Neural crest cell (in vitro differentiated cells): ENCODE measurements at places on chromosomes 16 and 17.

- DNase-seq: peak; percentile 44
Measured at GRCh38 chr17:29617481-29618271, 5.0 kb downstream of the CORO6 start.

DNA sequence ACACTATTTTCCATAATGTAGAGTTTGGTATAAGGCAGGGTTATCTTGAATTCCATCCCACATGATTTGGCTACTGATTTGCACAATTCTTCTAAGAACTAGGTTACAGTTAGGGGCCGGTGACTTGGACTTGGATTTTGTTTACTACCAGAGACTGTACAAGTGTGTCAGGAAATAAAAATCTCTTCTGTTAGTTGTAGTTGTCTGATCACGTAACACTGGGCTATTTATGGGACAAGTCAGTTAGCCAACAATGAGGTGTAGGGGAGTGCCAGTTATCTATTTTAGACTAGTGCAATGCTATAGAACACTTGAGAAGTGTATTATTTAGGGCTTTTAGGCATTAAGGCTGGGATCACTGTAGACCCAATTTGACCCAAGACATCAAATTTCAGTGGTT lies 39.7 kb upstream of the GHDC start:
- DNase-seq: no peak

- no peak for DNase-seq
Measured at GRCh38 chr16:78386557-78387324, 287.3 kb downstream of the WWOX start.

GRCh38 chr16:74942977-74943918 lies 41.7 kb downstream of the WDR59 start:
- no peak for DNase-seq

GRCh38 chr17:63950940-63951907 lies 19.1 kb upstream of the CD79B start:
- DNase-seq: no peak

- DNase-seq: peak; percentile 30
Measured at GRCh38 chr17:61179380-61179806, 220.2 kb upstream of the TBX2 start.

DNA sequence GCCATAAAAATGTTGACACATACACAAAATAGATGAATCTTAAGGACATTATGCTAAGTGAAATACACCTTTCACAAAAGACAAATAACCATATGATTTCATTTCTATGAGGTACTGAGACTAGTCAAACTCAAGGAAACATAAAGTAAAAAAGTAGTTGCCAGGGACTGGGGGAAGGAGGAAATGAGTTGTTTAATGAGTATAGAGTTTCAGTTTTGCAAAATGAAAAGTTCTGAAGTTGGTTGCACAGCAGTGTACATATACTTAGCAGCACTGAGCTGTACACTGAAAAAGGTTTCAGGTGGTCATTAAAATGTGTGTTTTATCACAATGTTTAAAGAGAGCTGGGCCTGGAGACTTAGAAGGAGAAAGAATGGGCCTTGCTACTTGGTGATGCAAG lies 4.7 kb upstream of the SLC13A2 start:
- no peak for DNase-seq

GRCh38 chr17:60318326-60318725 lies 73.6 kb downstream of the USP32 start:
- no peak for DNase-seq

- DNase-seq: no peak
Measured at GRCh38 chr16:28522792-28523191, 16.0 kb downstream of the NUPR1 start.

GRCh38 chr16:85296859-85297660 lies 184.8 kb upstream of the CIBAR2 start:
- DNase-seq: peak; percentile 57

DNA sequence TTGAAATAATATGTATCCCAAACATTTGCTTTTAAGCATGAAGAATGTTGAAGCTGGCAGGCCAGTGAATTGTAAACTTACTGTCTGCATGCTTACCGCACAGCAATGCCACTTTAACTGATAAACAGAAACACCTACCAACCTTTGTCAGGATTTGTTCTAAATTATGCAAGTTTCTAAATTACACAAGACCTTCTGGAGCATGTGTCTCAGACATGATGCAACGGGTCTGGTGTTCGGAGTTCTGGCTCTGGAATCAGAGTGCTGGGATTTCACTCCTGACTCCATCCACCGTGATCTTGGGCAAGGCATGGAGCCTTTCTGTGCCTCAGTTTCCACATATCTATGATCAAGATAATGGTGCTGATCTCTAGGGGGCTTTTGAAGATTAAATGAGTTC lies 111.2 kb downstream of the CCT6B start:
- DNase-seq: no peak

GRCh38 chr16:72974142-72974769 lies 73.7 kb downstream of the ZFHX3 start:
- DNase-seq: no peak

DNA sequence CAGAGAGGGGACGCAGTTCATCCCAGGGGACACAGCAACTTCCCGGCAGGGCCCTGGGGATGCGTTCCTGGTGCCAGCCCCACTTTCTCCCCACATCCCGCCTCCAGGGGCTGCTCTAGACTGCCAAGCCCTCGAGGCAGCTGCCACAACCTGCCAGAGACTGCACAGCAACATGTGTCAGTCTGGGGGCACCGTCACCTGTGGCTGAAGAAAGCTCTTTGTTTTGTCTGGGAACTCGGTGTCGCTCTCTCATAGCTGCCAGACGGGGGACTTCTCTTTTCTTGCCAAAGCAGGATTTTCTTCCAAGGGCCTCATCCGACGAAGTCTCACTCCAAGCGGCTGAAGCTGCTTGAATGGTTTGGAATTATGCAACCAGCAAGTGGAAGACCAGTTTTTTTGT lies 43.7 kb downstream of the COTL1 start:
- DNase-seq: no peak

DNA sequence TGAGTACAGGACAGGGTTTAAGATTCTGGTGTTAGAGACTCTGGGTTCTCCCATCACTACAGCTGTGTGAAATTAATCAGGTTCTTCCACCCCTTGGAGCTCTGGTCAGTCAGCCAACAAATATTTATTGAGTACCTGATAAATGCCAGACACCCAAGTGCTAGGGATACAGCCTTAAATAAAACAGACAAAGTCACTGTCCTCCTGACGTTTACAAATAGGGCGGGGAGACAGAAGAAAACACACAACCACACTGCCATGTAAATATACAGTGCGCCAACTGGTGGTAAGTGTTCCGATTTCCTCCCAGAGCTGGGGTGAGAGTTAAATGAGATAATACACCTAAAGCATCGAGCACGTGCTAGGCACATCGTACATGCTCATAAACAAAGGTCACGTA lies 121.0 kb downstream of the COPRS start:
- DNase-seq: no peak

DNA sequence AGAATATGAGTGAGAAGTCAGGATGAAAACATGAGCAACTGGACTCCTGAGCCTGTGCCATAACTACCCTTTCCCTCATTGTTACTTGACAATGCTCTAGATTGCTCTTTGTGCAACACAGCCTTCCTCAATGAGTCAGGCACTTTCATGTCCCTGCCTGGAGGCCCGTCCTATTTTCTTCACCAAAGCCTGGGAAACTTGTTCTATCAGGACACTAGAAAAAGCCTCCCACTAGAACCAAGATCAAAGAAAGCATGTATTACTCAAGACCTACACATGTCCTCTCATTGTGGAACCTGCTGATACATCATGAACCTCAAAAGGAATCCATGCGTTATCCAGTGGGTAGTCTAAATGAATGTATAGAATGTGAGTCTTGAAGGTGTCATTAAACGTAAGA lies 624.5 kb downstream of the TOX3 start:
- no peak for DNase-seq

DNA sequence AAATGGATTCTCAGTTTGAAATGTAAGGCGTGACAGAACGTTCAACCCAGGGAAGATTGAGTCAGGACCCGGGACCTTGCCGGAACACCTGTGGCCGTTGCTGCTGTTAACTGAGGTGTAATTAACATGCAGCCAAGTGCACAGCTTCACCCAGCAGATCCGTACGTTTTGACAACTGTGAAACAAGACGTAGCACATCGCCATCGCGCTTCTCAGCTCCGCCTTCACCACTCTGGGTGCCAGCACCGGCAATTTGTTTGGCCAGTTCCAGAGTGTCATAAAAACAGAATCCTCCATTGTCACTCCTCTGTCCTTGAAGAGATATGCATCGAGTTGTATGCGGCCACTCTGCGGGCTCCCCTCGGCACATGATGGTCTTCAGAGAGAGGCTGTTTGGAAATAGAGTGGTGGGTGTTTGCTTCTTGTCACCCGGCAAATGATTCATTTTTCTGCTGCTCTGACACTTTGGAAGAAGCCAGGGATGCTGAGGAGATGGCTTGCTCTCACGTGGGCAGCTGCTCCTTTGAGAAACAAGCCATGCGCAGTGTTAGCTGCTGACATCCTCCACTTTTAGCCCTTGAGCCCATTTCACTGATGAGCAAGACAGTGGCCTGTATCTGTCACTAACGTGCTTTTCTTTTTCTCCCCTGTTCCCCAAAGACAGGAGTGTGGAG lies 22.6 kb downstream of the NAA60 start:
- no peak for DNase-seq

- no peak for DNase-seq
Measured at GRCh38 chr16:87621976-87622713, 19.8 kb downstream of the JPH3 start.

DNA sequence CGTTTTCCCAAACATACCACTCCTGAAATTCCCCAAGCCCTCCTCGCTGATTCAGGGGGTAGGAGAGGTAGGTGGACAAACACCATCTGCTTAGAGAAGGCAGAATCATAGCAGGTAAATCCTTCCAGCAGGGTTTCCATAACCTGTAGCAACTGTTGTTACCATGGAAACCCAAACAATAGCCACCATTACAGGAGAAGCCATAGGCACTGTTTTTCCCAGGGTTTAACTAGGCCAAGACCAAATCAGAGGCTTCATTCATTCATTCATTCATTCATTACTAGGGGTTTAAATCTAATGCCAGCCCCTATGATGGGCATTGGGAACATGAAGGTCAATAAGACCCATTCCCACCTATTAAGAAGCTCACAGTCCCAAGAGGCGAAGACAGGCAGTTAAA lies 25.5 kb upstream of the CIITA start:
- DNase-seq: no peak

- peak; percentile 81 for DNase-seq
Measured at GRCh38 chr17:79400989-79401703, 209.7 kb downstream of the RBFOX3 start.

DNA sequence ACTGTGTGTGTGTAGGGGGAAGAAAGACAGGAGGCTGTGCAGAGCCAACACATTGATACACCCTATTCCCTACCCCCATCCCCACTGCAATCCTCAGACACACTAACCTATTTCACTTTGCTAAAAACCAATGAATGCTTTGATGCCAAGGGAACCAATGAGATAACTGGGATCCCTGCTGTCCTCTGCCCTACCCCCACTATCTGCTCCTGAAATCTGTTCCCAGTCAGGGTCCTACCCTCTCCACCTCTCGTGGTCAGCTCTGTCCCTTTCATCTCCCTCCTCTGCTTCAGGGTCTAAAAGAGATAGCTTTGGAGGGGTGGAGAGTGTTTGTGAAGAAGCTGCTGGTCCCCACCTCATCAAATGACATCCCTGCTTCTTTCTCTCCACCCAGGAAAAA lies 19.1 kb upstream of the SP6 start:
- DNase-seq: no peak

DNA sequence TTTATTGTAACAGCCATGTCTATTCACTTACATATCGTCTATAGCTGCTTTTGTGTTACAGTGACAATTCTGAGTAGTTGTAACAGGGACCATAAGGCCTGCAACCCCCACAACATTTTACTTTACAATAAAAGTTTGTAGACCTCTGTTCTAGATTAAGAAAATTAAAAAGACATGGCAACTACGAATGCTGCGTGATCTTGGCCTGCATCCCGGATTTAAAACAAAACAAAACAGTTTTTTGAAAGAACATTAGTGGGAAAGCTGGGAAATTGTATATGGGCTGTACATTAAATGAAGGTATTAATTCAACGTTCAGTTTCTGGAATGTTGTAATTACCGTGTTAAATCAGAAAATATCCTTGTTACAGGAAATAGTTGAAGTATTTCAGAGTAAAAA lies 64.1 kb downstream of the RMI2 start:
- no peak for DNase-seq

DNA sequence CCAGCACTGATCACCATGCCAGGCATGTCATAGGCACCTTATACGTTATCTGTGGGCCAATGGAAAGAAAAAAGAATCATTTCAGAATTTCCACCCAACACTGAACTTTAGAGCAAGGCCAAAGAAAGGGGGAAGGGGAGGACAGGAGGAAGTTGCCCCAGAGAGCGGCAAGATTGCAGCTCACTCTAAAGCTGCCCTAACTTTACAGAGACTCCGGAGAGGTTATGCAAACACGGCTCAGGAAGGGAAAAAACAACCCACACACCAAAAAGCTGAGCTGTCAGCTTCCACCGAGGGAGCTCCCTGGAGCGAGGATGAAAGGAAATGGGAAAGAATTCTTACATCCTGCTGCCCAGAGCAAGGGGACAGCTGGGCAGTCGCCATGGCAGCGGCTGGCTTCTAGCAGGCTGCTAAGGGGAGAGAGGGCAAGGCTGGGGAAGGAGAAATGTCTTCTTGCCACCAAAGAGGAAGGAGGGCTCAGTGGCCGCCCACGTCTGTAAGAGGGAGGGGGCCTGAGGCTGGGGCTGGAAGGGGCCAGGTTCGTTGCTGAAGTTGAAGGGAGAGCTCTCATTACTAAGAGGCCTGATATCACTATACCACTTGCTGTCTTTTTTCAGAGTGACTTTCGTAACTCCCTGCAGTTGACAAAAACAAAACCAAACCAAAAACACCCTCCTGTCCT lies 18.2 kb downstream of the COTL1 start:
- peak; percentile 57 for DNase-seq

DNA sequence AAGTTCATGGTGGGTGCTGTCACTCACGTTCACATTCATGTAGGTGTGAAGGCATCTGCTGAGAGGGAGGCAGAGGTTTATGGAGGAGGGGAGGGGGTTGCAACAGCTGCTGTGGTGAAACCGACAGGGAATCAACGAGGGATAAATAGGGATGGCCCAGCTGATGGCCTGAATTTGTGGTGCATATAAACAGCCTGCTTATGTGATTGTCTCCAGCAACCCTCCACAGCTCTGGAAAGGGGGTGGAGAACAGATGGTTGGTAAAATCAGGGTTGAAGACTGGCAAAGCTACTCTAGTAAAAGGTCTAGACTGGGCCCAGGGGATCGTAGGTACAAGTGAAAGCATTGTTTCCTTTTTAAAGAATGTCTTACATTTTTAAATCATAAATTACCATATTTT lies 53.7 kb downstream of the IQCK start:
- DNase-seq: no peak

- no peak for DNase-seq
Measured at GRCh38 chr17:31275116-31275515, 21.9 kb downstream of the OMG start.
